Left renal cortex interstitium (tissue), 4 donors: ENCODE measurements at places on chromosomes 2 and 18.
A peak's percentile ranks its signal among the peaks of the same experiment; 100 is the strongest.

DNA sequence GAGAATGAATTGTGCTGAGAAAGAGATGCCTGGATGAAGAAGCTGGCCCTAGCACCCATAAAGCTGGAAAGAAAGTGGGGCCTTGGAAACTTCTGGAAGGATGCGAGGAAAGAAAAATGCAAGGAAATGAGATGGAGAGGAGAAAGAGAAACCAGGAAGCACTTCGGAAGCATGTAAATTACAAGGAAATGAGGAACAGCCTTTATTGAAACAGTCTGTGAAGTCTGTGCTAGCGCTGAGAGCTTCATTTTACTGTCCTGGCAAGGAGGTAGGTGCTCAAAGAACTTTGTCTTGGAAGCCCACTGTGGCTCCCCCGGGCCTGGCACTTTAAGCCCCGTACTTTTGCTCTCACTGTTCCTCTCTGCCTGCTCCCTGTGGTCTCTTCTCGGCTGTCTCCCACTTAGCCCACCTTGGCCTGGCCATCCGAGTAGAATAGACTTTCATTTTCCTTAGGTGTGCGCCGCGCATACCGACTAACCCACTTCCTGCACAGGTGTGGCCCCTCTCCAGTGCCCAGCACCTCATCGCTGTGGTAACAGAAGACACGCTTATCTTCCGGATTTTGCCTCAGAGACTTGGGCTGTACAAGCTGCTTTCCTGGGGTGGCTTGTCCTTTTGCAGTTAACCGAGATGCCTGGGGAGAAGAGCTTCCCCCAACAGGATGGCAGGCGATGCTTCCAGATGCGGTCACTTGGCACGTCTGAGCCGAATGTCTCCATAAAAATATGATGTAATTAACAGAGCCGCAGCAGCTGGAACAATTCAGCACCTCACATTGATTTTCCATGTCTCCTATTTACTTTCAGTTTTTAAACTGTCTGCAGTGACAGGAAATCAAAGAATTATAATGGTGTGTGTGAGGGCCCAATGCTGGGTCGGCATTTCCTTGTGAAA lies 199.6 kb downstream of the HRH4 start:
- no peak for DNase-seq

GRCh38 chr2:37348155-37348554 lies 3.7 kb downstream of the QPCT start:
- no peak for DNase-seq

GRCh38 chr2:24174851-24175277 lies at the start of gene FAM228A:
TSS of gene FAM228A (plus strand) at chr2:24175053. CDS start at chr2:24175481, 428 bp downstream.
- DNase-seq = no peak

DNA sequence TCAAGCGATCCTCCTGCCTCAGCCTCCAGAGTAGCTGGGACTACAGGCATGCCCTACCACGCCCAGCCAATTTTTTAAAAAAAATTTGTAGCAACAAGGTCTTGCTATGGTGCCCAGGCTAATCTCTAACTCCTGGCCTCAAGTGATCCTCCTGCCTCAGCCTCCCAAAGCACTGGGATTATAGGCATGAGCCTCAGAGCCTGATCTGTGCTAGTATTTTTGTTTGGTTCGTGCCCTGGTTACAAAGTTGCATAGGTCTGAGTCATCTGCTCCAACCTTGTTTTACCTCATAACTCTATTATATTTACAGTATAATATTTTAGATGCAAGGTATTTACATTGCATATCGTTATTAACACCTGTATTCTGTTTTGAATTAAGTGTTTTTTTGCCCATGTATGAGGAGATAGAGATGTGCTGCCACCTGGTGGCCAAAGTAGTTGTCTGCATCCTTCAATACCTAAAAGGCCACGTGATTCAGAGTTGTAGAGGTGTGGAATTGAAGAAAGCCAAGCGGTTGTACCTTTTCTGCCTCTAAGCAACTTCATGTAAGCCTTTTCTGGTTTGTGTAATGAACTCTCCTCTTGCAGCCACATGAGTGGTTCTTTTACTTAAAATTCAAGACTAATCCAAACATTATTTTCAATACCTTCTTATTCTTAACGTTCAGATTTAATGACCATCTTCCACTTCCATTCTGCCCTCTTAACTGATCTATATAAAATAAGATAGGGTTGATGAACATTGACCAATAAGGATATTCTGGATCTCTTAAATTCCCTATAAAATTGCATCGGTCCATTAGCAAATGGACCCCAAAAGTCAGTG lies 19.9 kb upstream of the CABYR start:
- DNase-seq = peak; percentile 34

GRCh38 chr2:197372592-197372991 lies 62.0 kb upstream of the ANKRD44 start:
- DNase-seq = no peak

- no peak for DNase-seq
Observed at GRCh38 chr2:47530105-47530760, 127.3 kb downstream of the MSH2 start.

DNA sequence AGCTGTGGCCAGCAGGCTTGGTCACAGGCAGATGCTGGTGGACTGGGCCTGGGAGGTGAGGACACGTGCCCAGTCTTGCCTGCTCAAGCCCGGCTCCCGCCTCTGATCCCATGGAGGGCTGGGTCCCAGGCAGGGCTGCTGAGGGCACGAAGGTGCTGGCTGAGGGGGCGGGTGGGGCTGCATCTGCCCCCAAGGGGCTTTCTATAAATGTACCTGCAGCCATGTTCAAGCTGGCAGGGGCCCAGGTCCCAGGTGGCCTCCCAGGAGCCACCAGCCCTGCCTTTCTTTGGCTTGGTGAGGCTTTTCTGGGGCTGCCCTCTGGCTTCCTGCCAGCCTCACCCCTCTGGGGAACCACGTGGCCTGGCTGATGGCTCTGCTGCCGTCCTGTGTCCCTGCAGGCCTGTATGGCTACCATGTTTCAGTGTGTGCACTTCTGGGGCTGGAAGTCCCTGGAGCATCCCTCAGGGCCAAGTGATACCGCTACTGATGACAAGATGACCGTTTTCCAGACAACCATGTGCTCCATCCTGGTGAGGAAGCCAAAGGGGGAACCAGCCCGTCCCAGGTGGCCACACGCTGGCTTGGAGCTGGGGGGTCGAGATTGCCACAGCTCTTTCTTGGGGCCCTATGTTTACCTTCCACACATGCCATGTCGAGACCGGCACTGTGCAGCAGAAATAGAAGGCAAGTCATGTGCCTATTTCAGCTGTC lies 23.2 kb downstream of the HJURP start:
- no peak for DNase-seq

DNA sequence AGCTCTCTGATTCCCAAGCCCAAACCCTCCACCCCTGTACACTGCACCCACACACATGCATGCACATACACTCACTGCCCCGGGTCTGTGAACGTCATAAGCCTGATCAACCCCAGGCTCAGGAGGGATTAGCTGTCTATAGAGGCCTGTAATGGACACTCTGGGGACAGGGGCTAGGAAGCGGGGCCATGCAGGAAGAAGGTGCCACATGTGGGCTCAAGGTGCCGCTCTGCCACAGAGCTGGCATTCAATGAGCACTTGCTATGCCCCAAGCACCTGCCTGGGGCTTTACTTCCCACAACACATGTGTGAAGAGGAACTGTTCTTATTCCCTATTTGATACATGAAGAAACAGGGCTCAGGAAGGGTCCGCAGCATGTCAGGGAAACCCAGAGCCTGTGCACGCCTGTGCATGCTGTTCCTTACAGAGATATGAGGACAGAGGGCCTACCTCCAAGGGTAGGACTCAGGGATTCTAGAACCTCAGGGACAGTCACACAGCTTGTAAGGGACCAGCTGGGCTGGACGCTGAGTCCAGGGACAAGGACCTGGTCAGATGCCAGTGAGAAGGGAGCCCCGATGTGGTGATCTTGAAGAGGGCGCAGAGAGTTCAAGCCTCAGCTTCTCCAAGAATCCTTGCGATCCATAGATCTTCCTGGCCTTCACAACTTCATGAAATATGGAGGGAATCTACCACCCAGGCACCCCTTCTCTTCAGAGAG lies 5.0 kb downstream of the BIN1 start:
- no peak for DNase-seq

- DNase-seq = no peak
Observed at GRCh38 chr18:39805218-39805617, 2149.8 kb upstream of the PIK3C3 start.

- DNase-seq = no peak
Observed at GRCh38 chr2:25043241-25043867, 1.5 kb downstream of the EFR3B start.

- no peak for DNase-seq
Observed at GRCh38 chr2:39673018-39673417, 7.3 kb downstream of the TMEM178A start.

DNA sequence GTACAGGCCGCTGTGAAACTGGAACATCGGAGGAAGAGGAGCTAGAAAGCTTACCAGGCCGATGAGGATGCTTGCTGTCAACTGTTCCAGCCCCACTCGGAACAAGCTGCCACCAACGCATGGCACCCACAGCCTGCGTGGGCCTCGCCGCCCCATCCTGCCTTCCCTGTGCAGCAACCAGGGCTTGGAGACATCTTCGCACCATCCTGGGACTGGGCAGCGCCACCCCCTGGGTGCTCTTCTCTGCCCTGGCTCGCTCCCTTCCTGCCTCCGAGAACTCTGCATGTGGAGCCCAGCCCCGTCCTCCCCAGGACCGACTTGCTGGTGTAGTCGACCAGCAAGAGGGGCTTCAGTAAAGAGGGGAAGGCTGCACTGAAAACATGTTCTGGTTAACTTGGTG lies 10.8 kb downstream of the TMEM18 start:
- DNase-seq = no peak

DNA sequence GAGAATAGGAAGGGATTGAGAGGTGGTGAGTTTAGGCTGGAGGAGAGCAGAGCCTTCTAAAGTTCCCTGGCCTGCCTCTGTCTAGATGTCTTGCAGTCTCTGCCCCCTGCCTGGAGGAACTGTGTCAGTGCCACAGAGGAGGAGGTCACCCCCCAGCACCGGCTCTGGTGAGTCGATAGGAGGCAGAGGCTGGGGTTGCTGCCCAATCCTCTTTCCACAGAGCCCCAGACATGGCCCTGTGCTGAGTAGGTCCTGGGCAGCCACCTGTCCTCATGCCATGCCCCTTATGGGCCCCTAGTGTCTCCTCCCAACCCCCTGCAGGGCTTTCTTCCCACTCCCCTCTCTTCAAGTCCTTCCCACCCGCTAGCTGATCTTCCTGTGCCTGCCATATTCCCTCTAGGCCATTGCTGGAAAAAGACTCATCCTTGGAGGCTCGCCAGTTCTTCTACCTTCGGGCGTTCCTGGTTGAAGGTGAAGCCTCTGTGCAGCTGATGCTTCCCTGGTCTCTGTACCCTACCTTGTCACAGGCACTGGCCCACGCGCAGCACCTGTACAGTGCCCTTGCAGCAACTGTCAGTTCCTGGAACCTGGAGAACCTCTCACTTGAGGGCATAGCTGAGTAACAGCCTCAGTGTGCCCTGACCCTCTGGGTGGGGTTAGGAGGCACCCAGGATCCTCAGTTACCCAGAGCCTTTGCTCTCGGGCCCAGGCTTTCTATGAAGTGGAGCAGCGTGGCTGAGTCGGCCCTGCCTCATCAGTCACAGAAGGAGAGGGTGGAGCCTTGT lies 13.2 kb upstream of the SLC4A3 start:
- DNase-seq = no peak

DNA sequence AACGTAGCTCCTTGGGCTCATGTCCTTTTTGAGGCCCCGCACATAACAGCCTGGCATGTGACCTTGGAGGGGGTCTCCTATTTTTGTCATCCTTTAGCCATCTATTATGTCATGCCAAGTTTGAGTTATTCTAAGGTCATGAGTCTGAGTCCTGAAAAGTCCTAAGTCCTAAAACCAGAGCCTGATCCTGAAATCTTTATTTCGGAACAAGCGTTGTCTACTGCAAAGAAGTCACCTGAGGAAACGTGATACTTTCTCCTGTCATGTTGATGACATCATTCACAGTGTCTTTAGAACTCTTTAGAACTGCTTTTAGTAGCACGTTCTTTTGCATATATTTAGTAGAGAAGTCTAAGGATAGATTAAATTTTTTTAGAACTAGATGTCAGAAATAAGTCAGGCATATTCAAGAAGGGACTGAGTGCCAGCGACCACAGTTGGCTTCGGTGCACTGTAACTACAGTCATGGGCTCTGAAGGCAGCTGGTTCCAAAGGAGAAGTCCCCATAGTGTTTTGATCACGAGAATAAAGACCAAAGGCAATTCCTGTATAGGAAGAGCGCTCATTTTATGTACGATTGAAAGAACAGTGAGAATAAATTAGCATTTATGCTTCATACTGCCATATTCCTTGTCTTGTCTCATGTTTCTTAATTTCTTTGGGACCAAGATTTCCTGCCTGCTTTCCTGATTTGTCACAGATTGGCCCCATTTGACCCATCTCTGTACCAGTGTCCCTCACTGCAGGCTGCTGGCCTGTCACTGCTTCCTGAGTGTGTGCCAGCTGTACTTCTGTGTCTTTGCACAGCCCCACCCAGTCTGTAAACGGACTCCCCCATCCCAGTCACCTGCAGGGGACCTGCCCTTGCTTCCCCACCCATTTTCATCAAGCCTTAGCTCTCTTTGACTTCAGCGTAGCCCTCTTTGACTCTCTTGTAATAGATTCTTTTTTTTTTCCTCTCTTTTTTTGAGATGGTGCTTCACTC lies 75.8 kb downstream of the ASAP2 start:
- no peak for DNase-seq

GRCh38 chr18:47936952-47937351 lies 6.5 kb upstream of the SMAD2 start:
- DNase-seq = no peak

DNA sequence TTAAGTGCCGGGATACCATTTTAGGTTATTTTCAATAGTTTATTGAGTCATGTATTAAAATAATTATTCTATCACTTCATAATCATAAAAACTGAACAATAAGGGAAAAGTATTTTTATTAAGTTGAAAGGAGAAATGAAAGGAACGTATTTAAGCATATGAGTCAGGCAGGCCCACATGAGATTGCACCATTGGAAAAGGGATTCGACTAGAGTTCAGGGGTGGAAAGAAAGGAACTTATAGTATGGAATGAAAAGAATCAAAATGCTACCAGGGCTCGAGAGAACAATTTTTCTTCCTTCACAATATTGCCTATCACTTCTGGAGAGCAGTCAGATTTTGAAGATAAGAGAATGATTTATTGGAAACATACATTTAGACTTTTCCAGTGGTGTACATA lies 516.5 kb upstream of the NETO1 start:
- DNase-seq = no peak

DNA sequence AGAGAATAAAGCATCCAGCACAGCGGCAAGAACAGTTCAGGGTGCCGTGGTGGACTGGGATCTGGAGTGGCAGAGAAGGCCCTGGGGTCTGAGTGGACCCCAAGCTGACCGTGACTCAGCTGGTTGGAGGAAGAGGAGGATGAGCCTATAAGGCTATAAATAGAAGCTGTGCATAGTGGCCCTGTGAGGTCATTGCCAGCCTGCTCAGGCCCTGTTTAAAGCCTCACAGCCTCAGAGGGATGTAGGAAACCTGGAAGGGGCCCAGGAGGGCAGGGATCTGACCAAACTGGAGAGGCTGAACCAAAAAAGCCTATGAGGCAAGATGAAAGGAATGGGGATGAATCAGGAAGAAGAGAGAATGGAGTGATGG lies 11.3 kb upstream of the DES start:
- no peak for DNase-seq
